ENCODE measurements at places on chromosomes 7 and 10.
A peak's percentile ranks its signal among the peaks of the same experiment; 100 is the strongest.

DNA sequence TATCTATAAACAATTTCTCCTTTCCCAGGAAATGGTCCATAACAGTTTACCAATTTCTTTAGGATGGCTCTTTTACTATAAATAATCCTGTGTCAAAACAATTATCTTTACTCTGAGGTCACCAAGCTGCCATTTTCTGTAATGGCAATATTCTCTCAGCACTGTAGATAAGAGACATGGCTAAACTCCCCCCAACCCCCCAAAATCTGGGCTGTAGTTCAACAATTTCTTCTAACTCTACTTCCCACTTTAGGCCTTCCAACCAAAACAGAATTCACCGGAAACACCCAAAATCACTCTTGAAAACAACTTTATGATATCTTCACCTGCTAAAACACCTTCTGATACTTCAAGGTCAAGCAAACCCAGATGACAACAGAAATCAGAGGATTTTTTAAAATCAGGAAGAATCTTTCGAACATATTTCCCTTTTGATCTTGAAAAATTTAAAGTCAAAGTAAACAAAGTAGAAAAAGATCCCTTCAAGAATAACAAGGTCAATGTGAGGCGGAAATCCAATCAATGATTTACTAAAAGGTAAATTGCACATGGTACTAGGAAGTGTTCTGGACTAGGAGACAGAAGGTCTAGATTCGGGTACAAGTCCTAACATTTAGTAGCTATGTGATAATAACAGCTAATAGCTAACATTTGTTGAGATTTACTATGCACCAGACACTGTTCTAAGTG is 176.8 kb downstream of the CPEB3 start:
- DNase-seq: no peak

DNA sequence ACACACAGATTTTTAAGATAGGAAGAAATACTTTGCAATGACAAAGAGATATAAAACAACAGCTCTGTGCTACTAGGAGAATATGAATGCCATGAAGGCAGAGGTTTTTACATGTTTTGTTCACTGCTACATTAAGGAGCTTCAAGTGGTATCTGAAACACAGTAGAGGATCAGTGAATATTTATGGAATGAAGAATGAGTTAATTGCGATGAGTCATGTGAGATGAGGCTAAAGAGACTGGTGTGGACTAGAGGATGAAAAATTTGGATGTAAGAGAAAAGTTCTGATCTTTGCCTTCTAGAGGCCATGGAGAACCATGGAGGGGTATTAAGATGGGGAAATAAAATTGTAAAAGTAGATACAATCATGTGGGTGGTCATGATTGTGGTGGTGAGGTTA is 434.2 kb downstream of the PHTF2 start:
- no peak for DNase-seq

DNA sequence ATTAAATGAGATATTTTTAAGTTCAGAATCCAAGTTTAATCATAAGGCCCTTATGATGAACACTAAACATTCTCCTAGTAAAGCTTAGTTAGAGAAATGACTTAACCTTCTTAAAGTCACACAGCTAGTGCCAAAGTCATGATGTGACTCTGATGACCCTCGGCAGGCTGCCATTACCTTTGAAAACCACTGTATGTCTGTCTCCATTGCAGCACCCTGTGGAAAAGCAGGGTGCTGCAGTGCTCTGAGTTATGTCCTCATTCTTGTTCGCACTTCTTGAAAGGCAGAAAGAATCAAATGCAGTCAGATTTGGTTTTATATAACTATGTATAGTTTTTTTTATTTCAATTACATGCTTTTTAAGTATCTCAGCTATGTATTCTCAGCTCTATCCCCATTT is 105.0 kb downstream of the PHTF2 start:
- DNase-seq: peak; percentile 4

- peak; percentile 27 for DNase-seq
These were observed 640 bp upstream of the ZNF425 start for GRCh38 chr7:149126662-149127266.

DNA sequence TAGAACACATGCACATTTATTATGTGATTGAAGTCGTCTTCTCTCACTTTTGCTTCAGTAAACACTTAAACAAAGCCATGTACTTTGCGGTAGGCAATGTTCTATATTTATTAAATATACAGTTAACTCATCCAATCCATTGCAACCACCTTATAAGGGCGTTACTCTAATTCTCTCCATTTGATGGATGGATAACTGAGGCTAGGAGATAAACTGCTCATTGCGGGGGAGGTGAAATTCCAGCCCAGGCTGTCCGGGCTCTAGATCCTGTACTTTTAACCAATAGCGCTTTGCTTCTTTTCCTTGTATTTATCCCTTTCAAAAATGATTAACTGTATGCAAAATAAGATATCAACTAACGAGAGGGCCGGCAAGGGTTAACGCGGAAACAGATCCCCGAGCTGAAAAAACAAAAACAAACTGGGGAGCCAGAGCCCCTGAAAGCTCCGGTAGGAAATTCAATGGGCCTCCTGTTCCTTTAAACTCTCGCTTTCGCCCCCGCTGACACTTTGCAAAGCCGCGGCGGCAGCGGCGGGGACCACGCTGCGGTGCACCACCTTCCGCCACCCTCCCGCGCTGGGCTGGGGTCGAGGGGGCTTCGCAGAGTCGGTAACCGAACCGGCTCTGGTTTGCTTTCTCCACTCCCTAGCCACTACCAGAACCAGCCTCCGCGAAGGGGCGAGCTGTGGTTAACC is 1.0 kb upstream of the PLXDC2 start:
- DNase-seq: no peak

DNA sequence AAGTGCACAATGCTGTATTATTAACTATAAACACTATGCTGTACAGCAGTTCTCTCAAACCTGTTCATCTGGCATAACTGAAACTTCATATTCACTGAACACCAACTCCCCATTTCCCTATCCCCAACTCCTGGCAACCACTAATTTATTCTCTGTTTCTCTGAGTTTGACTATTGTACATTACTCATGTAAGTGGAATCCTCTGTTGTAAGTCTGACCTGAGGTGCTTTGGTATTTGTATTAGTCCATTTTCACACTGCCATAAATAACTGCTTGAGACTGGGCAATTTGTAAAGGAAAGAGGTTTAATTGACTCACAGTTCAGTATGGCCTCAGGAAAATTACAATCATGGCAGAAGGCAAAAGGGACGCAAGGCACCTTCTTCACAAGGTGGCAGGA is 266.3 kb downstream of the PPP1R3A start:
- peak; percentile 8 for DNase-seq

GRCh38 chr10:111598433-111599059 is 521.7 kb downstream of the ADRA2A start:
- peak; percentile 10 for DNase-seq

GRCh38 chr10:125722811-125723210 is 3.3 kb downstream of the EDRF1 start:
- no peak for DNase-seq

GRCh38 chr10:118572256-118573041 is 23.0 kb downstream of the PRLHR start:
- no peak for DNase-seq

- no peak for DNase-seq
These were observed 119.3 kb downstream of the FAM53B start for GRCh38 chr10:124624895-124625294.

DNA sequence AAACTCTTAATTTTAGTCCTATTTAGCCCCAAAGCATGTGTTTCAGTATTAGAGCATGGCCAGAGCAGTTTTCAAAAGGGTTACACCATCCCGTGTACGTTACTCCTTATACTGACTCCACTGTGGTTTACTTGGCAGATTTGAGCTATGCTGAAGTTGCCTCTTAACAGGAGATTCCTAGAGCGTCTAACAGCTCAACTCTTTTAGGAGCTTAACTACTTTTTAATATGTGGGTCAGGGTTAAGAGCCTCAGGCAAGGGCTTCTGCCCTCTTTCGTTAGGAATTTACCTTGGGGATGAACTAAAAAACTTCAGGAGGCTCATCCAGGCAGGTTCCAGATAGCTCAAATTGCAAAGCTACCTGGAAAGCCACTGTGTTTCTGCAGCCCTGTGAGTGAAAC is 674.8 kb upstream of the C7orf33 start:
- DNase-seq: no peak

- DNase-seq: no peak
These were observed 21.4 kb upstream of the PARP12 start for GRCh38 chr7:140084142-140084655.

DNA sequence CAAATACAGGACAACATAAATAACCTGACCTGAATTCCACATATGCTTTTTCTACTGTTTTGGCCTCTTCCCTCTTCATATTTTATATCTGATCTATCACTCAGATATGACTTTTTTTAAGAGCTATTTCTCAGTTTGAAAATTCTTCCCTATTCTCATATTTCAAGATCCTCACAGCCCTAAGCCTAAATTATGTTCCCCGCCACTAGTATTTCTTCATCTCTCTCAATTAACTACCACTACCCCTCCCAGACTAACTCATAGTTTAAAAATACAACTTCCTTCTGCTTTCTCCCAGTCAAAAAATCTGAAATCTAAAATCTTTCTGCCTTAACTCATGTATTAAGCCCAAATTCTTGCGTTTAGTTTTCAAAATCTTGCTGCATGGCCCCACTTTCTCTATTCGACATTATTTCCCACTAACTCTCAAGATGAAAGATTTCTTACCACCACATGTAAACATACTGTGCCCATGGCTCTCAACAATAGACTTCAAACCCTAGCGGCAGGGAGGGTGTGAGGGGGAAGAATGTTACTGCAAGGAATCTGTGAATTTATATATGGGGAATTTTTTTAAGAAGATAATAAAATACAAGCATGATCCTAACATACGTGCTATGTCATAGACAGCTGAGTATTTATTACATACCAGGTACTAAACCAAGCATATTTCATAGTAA is 64.6 kb downstream of the TFEC start:
- DNase-seq: no peak

GRCh38 chr7:131124001-131124629 is 203.6 kb upstream of the MKLN1 start:
- DNase-seq: no peak

DNA sequence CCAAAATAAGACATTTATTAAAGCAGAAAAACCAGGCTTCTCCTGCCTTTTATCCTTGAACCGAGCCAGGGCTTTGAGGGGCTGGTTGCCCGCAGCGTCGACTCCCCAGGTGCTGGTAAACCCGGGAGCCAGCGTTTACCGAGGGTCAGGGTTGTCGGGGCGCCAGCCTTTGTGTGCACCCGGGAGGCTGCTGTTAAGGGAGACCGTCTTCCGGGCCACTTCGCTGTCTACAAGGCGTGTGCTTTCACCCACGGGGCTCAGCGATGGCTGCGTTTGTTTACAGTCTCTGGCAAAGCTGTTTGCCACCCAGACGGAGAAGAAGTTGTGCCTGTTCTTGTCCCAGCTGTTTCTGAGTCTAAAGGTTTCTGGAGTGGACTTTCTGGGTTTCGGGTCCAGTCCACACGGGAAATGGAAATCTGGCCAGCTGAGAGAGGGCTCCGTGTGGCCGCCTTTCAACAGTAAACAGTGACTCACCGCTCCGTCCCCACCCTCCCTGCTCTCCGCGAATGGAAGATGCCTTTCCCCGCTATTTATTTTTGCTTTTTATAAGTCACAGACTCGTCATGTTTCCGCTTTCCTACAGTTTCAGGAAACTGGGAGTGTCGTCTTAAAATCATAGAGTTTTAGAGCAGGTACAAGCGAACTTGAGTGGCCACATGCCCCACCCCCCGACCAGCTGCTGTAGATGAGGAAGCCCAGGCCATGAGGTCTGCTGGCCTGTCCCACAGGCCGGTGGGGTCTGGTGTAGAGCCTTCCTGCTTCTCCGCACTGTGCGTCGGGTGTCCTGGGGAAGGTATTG is 2.2 kb downstream of the MAFK start:
- peak; percentile 89 for DNase-seq

DNA sequence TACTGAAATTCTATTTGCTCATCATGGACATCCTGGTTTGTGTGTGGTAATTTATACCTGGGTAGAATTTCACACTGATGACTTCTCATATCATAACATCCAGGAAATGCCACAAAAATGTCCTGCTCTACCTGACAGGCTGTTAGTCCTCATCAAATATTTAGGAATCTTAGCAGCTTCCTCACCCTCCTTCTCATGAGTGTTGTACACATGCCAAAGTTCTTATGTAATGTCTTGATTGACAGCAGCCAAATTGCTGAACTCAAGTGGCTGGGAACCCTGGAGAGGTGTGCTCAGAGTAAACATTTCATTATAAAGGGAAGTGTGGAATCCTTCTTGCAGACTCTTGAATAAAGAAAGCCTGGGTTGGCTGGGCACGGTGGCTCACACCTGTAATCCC is 8.9 kb downstream of the EEPD1 start:
- DNase-seq: peak; percentile 47

DNA sequence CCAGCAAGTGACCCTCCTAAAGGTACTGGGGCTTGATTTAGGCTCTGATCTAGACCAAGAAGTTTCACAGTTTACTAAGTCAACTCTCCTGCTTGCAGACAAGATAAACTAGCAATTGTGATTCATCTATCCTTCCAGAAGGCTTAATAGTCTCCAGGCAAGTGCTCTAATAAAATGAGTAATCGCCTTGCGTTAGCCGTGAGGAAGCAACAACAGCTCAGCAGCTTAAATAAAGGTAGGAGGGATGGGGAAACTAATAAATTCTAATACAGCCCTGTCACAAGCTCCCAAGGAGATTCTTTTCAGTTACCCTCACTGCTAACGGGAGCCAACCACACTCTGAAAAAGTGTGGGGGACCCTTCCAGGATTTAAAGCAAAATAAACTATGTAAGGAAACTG is 48.4 kb downstream of the FRMD4A start:
- DNase-seq: peak; percentile 17

GRCh38 chr10:78476844-78477243 is 443.2 kb downstream of the RPS24 start:
- no peak for DNase-seq

- DNase-seq: no peak
These were observed 123.0 kb downstream of the CXCL12 start for GRCh38 chr10:44261710-44262455.

DNA sequence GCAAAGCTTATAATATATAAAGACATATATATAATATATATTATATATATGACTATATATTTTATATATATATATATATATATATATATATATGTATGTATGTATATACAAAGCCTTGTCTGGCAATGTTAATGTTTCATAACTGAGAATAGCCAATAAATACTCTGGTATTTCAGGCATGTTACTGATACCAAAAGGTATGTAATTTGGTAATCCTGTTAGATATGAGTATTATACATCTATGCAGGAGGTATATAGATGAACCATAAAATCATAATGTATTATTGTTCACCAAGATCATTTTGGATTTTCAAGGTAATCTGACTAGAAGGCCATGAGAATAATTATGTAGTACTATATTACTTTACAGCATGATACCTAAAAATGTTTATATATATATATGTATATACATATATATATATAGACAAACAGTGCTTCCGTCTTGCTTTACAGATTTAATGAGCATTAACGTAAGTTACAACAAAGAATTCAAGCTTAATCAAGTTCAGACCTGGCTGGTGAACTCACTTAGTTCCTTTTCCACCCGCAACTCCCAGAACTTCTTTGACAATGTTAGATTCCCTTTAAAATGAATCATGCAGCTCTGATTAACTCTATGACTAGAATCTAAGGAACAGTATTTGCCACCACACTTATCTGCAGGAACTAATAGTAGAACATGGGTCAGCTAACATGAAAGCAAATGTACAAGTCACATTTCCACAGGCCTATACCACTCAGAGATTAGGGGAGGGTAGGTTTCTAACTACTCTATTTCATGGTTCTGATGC is 82.7 kb downstream of the SLC25A13 start:
- DNase-seq: peak; percentile 49
